Activated T-cell treated with anti-CD3 and anti-CD28 coated beads for 24 hours (primary cell): ENCODE measurements at places on chromosomes 5 and 9.
A peak's percentile ranks its signal among the peaks of the same experiment; 100 is the strongest.

DNA sequence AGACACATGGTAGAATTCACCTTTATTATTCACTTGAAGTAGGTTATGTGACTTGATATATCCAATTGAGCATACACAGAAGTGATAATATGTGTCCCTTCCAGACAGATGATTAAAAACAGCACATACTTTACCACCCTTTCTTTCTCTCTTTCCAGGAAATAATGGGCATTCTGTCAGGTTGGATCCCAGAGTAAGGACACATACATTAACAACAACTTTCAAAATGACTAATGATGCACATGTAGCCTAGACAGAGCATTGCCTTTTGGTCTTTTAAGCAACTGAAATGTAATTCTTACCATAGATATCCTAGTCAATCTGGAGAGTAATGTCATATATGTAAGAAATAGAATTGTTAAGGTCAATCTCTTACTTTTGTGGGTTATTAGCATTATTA lies 1748.7 kb downstream of the EFNA5 start:
- no peak for DNase-seq

- no peak for DNase-seq
Observed at GRCh38 chr9:88074931-88075330, 63.3 kb downstream of the SPATA31C2 start.

DNA sequence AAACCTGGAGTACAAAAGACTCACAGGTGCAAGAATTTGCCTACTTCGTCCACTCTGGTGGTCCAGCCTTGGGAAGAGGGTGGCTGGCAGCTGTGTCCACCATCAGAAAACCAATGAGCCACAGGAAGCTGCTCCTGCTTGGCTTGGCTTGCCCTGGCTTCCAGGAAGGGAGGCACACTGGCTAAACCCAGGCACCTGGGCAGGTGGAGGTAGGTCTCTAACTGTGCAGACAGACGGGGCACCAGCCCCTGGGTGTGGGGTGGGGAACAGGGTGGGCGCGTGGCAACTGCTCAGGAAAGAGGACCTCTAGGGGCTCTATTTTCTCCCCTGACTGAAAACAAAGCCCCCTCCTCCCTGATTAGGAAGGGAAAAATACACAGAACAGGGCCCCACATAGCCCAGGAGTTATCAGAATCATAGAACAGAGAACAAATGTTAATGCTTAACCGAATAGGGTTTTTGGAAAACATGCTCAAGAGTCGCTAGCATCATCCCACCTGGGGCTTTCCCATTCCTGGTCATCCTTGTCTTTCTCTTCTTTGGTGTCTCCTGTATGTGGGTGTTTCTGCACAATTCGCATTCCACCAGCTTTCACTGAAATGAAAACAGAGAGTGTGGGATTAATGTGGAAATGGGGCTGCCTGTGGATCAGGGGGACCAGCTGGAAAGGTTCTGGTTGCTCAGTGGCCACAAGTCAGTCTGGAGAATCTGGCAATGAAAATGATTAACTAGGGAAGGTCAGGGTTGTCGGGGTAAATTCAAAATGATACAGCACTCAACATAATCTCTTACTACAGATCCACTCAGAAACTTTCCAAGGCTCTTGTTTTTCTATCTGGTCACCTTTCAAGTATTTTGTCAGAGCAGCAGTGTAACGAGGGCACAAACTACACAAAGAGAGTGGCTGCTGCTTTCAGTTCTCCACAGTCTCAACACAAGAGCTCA lies 13.1 kb downstream of the DAP start:
- DNase-seq: no peak

- no peak for DNase-seq
Observed at GRCh38 chr9:3088219-3088618, 244.3 kb upstream of the PUM3 start.

DNA sequence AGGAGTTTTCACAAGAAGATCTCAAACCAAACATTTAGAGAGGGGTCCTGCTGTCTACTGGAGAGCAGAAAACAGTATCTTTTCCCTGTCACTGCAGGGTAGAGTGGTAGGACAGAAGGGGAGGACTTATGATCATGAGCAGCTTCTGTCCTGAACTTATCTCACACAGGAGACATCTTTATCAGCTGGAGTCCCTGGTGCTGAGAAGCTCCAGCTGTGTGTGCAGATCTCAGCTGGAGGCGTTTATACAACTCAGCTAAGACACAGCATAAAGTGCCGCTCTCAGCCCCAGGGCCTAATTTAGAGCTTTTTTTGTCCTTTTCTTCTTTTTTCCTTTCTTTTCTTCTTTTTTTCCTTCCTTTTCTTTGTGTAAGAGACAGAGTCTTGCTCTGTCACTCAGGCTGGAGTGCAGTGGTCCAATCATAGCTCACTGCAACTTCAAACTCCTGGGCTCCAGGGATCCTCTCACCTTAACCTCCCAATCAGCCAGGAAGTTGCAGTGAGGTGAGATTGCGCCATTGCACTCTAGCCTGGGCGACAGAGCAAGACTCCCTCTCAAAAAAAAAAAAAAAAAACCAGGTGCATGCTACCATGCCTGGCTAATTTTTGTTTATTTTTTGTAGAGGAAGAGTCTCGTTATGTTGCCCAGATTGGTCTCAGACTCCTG lies 31.9 kb downstream of the CCDC125 start:
- DNase-seq: no peak

DNA sequence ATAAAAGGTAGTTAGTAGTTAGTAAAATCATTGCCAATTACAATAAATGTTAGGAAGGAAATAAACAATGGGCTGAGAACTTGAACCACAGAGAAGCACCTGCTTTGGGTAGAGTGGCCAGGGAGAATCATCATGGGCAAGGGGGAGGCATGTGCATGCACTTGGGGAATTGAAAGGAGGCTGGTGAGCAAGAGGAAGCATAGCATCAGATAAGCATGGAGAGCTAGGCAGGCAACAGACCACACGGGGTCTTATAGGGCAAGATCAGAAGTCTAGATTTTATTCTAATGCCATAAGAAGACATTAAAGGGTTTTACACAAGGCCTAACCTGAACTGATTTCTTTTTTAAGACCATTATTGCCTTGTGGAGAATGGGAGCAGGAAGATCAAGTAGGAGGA lies 93.4 kb downstream of the PIP5K1B start:
- DNase-seq: no peak

GRCh38 chr9:68741234-68741633 lies 36.2 kb downstream of the PIP5K1B start:
- DNase-seq: no peak

- DNase-seq: no peak
Observed at GRCh38 chr5:152218694-152219093, 186.4 kb downstream of the NMUR2 start.

DNA sequence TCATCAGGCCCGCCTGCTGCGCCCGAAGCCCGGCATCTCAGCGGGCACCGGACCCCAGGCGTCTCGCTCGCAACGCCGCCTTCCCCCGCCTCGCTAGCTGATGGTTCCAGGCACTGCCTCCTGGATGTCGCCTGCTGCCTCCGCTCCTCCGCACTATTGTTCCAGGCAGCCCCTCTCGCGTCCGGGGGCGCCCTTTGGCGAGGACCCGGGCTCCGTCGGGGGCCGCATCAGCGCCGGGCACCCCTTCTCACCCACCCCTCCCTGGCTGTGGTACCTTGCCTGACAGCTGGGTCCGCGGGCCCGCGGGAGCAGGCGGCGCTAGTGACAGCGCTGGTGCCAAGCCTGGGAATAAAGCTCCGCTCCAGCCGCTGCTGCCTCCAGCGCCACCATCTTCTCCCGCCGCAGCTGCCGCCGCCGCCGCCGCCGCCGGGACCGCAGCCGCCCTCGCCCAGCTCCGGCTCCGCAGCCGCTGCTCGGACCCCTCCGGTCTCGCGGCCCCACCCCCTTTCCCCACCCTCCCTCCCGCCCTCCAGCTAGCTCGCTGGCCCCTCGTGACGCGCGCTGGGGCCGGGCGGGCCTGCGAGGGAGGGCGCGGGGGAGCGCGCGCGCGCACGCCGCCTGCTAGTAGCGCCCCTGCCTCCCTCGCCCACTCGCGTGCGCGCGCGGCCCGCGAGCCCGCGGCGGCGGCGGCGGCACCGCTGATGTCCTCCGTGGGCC lies at the start of gene APBA1:
Gene APBA1, minus strand, starts transcription at position 493 of the 717 bp plus-strand sequence.
- peak; percentile 11 for DNase-seq

DNA sequence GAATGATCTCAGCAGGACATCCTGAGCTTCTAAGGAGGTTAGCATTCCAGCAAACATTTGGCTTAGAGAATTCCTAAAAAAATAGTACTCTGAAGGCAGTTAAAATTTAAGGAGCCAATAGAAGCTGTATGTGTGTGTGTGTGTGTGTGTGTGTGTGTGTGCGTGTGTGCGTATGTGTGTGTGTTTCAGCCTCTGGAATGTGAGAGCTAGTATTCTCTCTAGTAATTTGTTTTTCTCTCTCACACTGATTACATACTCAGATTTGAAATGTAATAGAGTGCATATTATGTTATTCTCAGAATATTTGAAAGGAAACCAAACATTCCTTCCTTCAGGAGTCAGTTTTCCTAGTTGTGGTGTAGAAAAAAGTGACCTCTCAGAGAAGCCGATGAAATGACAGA lies 279.6 kb downstream of the TMEM38B start:
- DNase-seq: no peak

GRCh38 chr5:134026521-134027287 lies 21.9 kb upstream of the VDAC1 start:
- DNase-seq: peak; percentile 41

DNA sequence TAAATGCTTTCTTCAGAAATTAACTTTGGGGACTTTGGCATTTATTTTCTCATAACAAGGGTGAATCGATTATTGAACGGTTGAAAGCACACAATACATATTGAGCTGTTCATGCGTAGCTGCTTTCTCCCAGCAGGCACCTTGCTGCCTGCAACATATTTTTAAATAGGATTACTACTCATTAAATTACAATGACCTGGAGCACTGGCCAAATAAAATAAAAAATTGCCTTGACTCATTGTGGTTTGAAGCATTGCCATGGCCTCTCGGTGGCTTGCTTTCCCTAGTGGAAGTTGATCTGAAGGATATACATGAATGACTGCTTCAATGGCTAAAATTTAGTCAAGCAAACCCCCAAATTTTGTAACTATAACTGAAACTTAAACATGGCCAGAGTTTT lies 181.6 kb upstream of the NUDT12 start:
- no peak for DNase-seq

- DNase-seq: no peak
Observed at GRCh38 chr5:146993876-146994530, 115.4 kb upstream of the PPP2R2B start.

GRCh38 chr5:135335031-135335828 lies 63.8 kb downstream of the MACROH2A1 start:
- no peak for DNase-seq

DNA sequence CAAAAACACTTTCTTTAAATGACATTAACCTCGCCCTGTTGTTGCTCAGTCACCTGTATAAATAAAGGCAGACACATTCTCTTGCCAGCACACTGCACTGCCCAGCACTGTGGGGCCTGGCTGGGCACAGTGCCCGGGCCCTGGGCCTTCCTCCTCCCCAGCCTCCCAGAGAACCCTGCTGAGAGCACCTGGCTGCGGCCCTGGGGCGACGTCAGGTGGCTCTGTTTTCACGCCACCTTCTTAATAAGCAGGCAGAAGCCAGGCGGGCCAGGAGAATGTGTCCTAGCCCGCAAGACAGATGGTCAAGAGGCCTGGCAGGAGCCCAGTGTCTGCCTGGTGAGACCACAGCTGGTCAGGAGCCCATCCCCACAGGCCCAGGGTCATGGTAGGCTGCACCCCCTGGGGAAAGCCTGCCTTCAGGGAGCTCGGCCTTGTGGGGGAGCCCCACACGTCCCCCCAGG lies 8.2 kb upstream of the AGPAT2 start:
- no peak for DNase-seq

DNA sequence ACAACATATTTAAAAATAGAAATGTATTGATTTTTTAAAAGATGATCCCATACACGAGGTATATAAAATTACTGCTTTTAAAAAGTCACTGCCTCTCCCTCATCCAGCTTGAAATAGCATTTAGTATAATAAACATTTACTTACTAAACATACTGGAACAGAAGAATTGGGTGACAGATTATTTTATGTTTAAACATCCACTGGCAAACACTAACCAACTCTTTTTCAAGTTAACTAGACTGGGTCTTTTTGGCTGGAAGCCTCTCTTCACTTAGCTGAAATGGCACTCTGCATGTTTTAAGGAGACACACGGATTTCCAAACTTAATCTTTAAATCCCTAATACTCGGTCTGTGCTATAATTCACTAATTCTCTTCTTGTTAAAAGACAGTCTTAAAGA lies 19.0 kb downstream of the CTXN3 start:
- no peak for DNase-seq

DNA sequence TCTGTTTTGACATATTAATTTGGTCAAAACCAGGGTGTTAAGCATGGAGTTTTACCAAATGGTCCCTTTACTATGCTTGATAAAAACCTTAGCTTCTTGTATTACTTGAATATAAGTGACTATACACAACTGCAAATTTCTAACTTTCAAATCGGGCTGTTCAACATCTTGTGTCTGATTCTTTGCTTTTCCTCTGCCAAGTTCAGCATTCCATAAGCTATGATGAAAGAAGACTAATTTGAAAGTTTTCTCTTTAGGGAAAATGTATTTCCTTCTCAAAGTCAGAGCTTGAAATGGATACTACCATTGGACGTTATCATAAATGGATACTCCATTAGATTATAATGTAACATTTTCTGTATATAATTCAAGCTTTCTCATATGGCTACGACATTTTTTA lies 792.9 kb downstream of the EFNA5 start:
- no peak for DNase-seq

GRCh38 chr5:136209346-136209910 lies 16.5 kb upstream of the SMIM32 start:
- DNase-seq: no peak

DNA sequence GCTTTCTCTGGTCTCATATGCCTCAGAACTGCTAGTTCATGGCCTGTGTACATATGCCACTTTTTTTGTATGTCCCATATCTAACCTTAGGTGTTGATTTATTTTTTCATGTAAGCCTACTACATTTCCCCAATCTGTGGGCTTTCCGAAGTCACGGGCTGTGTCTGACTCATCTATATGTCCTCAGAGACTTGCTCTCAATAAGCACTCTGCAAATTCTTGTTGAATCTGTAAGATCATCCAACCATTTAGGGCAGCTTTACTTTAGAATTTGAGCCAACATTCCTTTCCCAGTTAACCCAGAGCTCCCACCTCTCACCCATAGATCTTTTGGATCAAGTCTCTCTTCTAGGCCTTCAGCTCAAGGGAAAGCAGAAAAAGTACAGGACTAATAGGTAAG lies 263.4 kb downstream of the SEC61B start:
- no peak for DNase-seq

DNA sequence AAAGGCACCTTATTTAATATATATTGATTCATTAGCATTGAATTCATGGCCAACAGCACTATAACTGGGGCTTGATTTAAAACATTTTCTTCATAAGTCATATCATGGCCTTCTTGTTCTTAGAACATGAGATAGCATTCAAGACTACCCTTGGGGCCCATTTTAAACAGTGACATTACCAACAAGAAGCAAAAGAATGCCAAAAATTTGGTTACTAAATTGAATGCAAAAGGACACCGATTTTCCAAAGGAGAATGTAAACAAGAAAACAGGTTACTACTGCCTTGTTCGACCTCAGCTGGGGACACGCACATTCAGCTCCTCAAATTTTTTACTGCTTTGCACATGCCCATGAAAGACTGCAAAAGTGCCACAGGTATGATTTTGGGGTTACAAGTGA lies 219.4 kb upstream of the TLE4 start:
- DNase-seq: no peak

- no peak for DNase-seq
Observed at GRCh38 chr5:7622498-7622897, 226.6 kb downstream of the ADCY2 start.

GRCh38 chr9:123347289-123348060 lies 8.5 kb upstream of the CRB2 start:
- no peak for DNase-seq
